Foreskin keratinocyte (primary cell): ENCODE measurements at places on chromosomes 13 and 19.

DNA sequence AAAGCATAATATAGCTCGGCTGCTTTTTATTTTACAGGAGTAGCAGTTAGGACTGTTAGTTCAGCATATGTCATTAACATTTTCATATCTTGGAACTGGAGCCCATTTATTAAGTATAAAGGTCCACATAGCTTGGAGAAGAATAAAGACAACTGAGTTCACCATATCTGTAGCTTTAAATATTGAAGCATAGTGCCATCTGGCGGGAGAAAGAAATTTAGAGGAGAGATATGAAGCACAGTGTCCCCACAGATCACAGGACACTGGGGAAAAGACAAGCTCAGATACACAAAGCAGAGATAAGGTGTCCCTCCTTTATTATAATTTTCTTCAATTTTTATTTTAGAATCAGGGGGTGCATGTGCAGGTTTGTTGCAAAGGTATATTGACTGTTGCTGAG is 104.7 kb upstream of the FREM2 start:
- DNase-seq, result no peak

GRCh38 chr13:34627509-34628208 is 314.4 kb upstream of the NBEA start:
- DNase-seq, result no peak

- no peak for DNase-seq
Observed at GRCh38 chr13:31274390-31274789, 74.6 kb downstream of the B3GLCT start.

DNA sequence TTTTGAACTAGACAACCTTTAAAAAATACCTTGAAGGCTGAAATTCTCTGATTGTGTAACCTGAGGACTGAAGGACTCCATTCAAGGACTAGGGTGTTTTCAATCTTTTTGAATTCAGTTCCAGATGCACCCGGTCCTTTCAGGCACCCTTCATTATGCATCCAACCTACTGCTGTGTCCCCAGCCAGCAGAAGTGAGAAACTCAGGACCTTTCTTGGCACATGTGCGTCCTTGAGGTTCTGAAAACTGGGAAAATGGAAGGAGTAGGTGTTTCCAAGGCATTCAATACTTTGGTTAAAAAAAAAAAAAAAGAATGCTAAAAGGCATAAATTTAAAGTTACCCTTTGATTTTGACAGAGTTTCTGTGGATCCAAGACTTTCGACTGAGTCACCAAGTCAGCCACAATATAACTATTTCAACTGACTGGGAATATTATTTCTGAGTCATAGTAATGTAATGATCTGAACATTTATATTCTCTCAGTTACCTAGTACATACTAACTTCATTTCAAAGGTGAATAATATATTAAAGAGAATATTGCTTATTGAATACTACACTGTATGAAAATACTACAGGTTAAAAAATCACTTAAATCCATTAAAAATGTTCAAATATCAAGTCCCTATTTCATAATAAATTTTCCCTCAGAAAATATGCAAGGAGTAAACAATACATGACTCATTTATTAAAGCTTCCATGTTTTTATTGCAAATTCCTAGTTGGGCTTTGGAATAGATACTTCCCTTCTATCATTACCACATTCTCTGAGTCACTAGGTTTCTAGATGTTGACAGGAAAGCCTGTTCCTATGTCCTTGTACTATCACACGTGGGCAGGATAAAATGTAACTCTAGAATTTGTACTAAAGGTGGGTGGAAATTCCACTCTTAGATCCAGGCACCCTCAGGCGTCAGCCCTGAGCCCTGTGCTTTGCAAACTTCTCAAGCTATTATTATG is 2.4 kb upstream of the ITGBL1 start:
- peak; percentile 95 for DNase-seq

GRCh38 chr13:47190696-47191305 is 293.9 kb upstream of the HTR2A start:
- no peak for DNase-seq

DNA sequence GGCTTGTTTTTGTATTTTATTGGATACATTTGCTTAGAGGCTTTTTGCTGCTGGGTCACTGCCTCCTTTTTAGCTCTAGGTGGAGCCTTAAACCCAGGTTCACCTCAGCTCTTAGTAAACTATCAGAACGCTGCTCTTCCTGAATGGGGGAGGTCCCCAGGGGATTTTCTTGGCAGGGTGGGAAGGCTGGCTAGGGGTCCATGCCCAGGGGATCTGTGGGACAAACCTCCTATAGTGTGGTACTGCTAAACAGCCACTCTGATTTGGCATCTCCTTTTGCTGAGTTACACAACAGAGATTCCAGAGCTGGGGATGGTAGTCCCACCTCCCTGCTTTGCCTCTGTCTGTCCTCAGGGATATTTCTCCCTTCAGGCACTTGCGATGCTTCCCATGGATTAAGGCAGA is 204.9 kb downstream of the ZIC5 start:
- no peak for DNase-seq

GRCh38 chr13:74561155-74561554 is 427.0 kb upstream of the KLF12 start:
- DNase-seq, result no peak

DNA sequence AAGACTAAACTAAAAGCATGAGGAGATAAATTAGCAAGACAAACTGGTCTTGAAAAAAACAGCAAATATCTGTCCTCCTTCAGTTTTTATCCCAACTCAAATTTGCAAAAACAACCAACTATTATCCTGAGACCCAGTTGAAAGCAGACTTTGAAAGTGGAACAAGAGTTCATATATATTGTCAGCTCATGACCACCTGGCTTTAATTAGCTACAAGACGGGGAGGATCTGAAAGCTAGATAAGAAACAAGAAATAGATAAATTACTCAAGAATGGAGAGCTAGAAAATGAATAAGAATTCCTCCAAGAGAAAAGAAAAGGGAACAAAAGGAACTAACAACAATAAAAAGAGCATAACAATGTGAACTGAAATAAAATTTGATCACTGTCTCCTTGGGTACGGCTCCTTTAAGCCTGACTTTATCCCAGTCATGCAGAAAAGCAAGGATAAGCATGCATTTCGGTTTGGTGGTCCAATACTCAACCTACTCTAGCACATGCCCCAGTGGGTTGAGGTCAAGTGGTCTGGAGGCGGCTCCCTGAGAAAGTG is 246.9 kb downstream of the DCLK1 start:
- DNase-seq, result no peak

- no peak for DNase-seq
Observed at GRCh38 chr19:41999071-41999877, 5.2 kb upstream of the ATP1A3 start.

DNA sequence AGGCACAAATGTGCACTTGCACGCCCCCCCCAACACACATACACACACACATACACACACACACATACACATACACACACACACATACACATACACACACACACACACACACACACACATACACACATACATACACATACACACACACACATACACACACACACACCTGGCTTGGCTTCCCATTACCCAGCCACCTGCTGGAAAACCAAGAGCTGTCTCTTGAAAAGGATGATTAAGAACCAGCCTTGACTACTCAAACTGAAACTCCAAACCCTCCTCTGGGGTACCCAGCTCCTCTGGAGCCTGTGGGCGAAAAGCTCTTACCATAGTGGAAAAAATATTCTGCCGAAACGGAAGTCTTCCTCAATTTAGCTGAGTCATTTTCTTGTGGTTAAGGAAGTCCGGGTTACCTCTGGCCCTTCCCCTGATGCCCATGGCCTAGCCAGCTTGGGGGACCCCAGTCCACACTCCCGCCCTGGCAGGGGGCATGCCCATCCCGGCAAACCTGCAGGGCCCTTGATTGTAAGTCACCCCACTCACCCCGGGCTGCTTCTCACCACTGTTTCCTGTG is 21.9 kb downstream of the CEBPA start:
- DNase-seq, result no peak

- DNase-seq, result peak; percentile 75
Observed at GRCh38 chr13:35283856-35284255, 192.6 kb downstream of the MAB21L1 start.

DNA sequence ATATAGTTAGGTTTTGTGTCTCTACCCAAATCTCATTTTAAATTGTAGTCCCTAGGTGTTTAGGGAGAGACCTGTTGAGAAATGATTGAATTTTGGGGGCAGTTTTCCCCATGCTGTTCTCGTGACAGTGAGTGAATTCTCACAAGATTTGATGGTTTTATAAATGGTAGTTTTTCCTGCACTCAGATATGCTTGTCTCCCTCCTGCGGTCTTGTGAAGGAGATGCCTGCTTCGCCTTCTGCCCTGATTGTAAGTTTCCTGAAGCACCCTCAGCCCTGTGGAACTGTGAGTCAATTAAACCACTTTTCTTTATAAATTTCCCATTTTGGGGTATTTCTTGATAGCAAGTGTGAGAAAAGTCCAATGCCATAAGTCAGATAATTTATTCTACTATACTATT is 1977.5 kb upstream of the PCDH20 start:
- no peak for DNase-seq

GRCh38 chr19:6216236-6216995 is 63.4 kb downstream of the MLLT1 start:
- no peak for DNase-seq

DNA sequence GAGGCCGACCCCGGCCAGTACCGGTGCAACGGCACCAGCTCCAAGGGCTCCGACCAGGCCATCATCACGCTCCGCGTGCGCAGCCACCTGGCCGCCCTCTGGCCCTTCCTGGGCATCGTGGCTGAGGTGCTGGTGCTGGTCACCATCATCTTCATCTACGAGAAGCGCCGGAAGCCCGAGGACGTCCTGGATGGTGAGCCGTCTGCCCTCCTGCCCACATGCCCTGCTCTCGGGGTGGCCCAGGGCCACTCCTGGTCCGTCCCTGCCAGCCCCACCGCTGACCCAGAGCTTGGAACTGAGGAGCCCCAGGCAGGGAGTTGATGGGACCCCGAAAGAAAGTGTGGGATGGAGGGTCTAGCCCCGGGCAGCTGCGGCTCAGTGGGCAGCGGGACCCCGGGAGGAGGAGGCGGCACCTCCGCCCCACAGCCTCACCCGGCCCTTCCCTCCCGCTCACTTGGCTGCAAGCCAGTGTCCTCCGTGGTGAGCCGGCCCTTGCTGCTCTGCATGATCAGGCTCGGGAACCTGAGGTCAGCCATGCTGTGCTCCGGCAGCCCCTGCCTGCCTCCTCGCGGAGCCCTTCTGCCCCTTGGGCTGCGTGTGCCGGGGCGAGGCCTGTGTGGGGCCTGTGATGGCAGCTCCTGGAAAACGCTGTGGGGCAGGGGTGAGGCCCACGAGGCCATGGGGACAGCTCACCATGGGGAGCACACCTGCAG is 8.1 kb upstream of the HCN2 start:
- no peak for DNase-seq

GRCh38 chr13:20940083-20940482 is 37.5 kb upstream of the XPO4 start:
- DNase-seq, result no peak

- DNase-seq, result peak; percentile 88
Observed at GRCh38 chr19:49338691-49339300, 3.6 kb downstream of the CD37 start.

DNA sequence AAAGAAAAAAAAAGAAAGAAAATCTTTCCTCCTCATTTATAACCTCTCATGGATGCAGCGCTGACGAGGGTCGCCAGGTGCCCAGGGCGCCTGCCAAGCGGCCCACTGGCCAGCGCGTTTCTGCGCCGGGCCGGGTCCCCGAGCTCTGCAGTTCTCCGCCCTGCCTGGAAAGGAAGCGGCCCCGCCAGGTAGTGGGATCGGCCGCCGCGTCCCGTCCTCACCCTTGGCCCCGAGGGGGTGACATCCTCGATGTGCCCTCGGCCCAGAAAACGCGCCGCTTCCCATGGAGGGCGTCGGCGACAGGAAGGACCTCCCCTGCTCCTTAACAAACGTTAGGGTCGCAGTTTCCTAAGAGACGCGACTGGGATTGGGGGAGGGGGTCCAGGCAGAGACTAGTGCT is 56.9 kb downstream of the ZNF726 start:
- DNase-seq, result no peak

DNA sequence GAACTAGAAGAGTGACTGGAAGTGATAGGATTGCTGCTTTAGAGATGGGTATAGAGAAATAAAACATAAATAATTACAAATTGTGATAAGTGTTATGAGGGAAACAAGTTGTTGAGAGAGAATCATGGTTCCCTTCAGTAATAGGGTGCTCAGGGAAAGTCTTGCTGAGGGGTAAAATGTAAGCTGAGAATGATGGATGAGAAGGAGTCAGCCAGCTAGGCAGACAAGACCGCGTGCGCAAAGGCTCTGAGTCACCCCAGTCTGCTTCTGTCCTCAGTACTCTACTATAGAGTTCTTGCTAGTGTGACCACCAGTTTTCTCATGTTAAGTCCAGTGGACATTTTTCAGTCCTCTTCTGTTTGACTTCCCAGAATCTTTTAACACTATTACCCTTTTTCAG is 39.5 kb downstream of the PCCA start:
- no peak for DNase-seq

DNA sequence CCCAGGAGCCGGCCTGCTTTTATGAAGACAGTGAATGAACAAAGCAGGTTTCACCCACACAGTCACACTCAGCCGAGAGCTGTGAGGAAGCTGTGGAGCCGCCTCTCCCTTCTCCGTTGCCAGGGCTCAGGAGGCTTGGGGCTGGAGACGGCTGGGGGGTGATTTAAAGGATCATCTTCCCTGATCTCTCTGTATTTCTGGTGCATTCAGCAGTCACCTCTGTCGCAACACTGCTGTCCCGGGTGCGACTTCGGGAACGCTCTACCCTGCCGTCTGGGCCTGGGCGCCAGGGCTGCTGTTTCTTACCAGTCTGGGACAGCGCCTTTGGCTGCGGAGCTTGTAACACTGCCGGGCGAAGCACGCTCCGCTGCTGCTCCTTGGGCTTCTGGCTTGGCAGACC is 18.1 kb downstream of the CAPS start:
- no peak for DNase-seq

DNA sequence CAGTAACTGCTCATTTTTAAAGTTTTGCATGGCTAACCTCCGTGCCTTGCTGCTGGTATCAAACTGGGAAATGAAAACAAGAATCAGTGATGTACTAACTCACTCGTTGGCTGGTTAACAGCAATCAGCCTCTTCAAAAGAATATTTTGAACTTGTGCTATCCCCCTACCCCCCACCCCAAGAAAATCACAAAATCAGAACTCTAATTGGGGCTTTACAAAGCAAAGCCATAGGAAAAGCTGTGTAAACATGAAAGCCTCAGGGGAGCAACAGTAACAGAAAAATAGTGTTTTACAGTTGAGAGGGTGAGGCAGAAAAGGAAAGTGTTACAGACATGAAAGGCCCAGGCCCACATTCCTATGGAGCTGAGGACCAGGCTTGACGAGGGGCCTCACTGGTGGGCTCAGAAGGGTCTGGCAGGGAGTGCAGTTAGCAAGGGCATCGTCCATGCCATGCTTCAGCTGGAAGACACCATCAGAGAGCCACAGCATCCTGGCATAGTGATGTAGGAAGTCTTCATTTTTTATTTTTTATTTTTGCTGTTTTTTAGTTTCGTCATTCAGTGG is 217.6 kb downstream of the PCCA start:
- no peak for DNase-seq

GRCh38 chr19:45050036-45050435 is 11.2 kb downstream of the CLASRP start:
- peak; percentile 47 for DNase-seq

GRCh38 chr13:75312884-75313520 is 169.0 kb downstream of the TBC1D4 start:
- DNase-seq, result no peak
